ENCODE measurements at places on chromosomes 5 and 9.

- no peak for DNase-seq
These were observed 24.6 kb downstream of the COL5A1 start for GRCh38 chr9:134666208-134666607.

DNA sequence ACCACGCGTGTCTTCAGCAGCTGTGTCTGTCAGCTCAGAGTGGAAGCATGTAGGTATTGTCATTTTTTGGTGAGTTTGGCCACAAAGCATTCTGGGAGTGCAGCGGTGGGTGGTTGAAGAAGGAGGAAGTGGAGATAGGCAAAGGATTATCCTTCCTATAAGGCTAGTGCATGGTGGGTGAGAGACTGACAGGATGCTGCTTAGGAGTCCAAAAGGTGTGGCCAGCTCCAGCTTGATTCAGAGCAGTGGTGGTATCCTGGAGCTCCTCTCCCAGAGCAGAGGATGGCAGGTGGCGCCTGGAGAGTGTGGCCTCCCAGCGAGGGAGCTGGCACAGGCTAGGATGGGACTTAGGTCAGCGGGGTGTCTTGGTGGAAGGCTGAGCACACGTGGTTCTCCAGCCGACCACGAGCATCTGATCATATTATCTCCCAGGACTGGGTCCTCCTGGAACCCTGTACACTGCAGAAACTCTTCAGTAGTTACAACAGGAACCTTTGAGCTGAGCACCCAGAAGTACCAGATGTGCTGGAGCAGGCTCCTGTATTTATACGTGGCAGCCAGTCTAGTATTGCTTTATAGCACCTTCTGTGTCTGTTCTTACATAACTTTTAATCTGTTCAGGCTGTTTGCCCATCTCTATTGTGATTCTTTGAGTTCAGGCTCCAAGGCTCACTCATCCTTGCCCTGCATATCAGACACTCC lies 29.6 kb downstream of the MAML1 start:
- no peak for DNase-seq

DNA sequence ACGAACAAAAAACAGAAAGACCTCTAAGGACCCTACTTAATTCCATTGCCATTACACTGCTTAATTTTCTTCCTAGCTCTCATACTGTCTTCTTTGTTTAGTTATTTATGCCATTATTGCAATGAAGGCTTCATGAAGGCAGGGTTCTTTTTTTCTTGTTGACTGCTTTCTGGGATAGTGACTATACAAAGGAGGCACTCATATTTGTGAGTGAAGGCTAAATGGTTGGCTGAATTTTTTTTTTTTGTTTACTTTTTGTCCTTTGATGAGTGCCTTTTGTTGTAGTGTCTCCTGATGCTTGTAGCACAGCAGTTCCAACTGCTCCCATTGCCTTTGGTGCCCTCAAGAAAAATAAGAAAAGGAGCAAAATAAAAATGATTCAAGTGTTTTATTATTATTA lies 17.8 kb downstream of the CTNNA1 start:
- DNase-seq: no peak

GRCh38 chr5:58871648-58872242 lies 288.9 kb downstream of the RAB3C start:
- no peak for DNase-seq

- DNase-seq: no peak
These were observed 4.1 kb downstream of the HACD4 start for GRCh38 chr9:21027295-21027694.

DNA sequence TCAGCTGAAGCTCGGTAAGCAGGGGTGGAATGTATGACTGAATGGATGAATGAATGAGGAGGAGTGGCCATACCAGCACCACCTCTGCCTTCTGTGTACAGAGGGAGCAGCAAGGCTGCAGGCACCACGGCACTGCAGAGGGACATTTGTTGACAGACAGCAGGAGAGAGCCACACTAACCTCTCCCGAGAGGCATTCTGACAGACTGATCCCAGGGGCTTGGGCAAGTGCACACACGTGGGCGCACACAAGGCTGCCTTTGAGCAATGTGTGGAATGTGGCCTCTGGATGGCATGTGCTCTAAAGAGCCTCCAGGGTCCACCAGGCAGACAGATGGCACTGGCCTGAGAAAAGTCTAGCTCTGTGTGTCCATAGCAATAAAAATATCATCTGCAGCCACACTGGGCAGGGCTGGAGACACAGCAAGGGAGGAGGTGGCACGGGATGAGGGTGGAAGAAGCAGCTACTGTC lies 111.8 kb downstream of the ACTL7B start:
- no peak for DNase-seq

DNA sequence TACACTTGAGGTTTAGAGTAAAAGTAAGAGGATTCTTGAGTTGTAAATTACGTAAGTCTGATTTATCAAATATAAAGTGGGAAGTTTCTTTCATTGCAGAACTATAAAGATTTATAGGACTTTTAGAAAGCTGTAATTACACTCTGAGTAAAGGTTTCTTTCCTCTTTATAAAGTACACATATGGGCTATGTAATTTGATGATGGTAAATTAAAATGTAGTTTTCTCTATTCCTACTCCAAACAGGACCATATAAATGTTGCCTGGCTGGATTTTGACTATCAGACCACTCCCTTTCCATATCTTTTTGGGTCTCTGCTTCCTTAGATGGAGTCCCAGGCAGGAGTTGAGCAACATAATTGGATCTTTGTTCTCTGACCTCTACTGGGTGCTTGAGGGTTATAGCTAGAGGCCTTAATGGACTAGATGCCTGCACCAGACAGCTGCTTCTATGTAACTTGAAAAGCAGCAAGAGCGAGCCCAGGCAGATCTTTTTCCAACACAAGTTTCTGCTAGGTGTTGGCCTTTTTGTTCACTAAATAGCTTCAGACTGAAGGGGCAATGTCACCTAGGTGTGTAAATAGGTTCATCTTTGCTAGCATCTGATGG lies 11.4 kb upstream of the TEX48 start:
- DNase-seq: no peak
